ENCODE measurements at places on chromosomes 2 and 18.

GRCh38 chr2:217035967-217036366 lies 176.1 kb upstream of the TNP1 start:
- no peak for DNase-seq

DNA sequence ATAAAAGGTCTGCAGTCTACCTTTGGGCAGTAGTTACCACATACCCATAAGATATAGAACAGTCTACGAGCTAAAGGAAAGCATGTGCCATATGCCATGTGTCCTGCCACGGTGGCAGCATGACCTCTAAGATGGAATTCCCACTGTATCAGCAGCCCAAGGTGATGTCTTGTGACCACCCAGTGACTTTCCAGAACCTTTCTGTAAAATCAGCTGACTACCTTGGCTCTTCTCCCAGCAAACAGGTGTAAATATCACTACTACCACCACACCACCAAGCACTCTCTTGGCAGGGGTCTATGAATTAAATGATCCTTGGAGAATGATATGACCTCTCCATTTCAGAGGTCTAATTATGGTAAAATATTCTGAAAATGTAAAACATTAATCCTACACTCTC lies 99.6 kb downstream of the METTL8 start:
- DNase-seq: no peak

- DNase-seq: no peak
Measured at GRCh38 chr2:16303761-16304160, 361.9 kb downstream of the CYRIA start.

DNA sequence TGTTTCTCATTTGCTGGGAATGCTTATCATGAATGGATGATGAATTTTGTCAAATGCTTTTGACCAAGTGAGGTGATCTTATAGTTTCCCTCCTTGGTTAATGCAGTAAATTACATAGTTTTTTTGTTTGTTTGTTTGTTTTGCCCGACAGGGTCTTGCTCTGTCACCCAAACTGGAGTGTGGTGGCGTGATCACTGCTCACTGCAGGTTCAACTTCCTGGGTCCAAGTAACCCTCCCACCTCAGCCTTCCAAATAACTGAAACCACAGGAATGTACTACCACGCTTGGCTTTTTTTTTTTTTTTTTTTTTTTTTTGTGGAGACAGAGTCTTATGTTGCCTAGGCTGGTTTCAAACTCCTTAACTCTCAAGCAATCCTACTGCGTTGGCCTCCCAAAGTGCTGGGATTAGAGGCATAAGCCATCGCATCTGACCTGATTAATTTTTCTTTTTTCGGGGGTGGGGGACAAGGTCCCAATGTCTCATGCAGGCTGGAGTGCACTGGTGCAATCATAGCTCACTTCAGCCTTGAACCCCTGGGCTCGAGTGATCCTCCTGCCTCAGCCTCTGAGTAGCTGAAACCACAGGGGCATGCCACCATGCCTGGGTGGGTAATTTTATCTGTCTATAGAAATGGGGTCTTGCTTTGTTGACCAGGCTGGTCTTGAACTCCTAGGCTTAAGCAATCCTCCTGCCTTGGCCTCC lies 48.6 kb downstream of the SMAD2 start:
- peak; percentile 61 for DNase-seq

- DNase-seq: no peak
Measured at GRCh38 chr18:3209859-3210569, 9.8 kb downstream of the MYOM1 start.

- DNase-seq: no peak
Measured at GRCh38 chr2:235088496-235088921, 136.7 kb downstream of the SH3BP4 start.

DNA sequence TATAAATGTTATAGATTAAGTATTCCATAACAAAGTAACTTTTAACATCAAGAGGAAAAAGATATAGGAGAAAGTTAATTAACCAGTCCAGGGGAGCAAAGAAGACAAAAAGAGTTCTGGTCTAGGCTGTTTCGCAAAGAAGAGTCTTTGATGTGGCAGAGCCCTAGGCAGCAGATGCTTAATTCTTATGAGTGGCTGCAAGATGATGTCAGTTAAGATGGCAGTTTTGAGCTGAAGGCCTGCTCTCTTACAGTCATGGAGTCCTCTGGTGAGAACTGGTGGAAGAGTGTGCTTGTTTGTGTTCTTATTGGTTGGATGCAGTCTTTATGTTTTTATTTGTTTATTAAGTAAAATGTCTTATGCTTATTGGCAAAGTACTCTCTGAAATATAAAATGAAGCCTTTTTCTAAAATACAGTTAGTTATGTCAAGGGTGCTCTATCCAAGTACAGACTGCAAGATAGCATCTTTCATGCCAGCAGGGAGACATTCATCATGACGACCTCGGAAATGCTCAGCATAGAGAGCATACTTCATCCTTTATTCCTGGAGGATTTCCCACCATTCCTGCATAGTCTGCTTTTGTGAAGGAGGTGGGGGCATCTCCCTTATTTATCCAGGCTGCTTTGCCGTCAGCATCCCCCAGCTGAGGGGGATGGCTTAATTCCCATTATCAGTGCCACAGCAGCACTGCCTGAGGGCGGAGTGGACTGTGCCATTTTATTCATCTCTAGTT lies 38.9 kb upstream of the SERPINE2 start:
- DNase-seq: no peak

- DNase-seq: peak; percentile 42
Measured at GRCh38 chr2:41847744-41848441, 199.9 kb upstream of the PKDCC start.

GRCh38 chr2:223697892-223698645 lies 95.9 kb upstream of the SCG2 start:
- peak; percentile 41 for DNase-seq

GRCh38 chr18:54775686-54776085 lies 52.6 kb upstream of the RAB27B start:
- peak; percentile 85 for DNase-seq

DNA sequence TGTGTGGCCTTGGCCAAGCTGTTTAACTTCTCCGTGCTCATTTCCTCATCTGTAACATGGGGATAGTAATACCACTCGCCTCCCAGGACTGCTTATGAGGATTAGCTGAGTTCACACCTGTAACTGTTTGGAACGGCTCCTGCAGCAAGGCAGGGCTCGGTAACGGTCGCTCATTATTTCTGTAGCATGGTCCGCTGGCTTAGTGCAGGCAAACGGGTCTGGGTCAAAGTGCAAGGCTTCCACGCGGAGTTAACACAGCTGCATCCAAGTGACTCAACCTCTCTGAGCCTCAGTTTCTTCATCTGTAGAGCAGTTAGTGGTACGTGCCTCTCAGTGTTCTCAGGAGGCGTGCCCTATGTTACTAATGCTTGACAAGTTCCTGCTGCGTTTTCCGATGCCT lies 94.3 kb upstream of the YWHAQ start:
- DNase-seq: no peak

DNA sequence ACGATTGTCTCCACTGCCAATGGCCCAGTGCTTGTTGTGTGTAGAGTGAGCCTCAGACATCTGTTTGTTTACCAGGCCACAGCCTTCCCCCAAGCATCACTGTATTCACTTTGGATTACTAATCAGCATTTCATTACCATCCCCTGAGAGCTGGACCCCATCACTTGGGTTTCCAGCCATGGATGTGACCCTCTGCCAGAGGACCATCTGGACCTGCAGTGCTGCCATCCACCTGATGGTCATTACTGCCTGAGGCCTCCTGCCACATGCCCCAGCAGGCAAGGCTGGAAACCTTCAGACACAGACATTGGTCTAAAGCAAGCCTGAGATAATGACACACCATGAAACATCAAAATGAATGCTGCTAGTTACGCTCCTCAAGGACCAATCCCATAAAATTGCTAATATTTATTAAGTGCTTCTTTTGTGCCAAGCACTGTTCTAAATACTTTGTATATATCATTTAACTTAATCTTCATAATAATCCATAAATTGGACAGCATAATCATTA lies 2096.3 kb upstream of the CELF4 start:
- DNase-seq: no peak

DNA sequence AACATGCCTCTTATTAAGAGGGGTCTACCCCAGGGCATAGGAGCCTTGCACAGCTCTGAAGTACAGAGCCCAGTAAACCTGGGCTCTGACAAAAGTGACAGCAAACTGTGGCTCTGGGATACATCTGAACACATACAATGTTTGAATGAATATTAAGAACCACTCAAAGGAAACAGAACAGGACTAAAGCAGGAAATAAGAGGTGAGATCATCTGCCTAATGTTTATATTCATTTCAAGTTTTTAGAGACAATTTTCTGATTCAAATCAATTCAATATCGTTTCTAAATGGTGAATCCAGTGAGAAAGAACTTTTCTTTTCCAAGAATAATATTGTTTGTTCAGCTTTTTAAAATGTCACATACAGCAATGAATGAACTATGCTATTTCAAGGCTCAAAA lies 136.7 kb upstream of the CAVIN2 start:
- no peak for DNase-seq

DNA sequence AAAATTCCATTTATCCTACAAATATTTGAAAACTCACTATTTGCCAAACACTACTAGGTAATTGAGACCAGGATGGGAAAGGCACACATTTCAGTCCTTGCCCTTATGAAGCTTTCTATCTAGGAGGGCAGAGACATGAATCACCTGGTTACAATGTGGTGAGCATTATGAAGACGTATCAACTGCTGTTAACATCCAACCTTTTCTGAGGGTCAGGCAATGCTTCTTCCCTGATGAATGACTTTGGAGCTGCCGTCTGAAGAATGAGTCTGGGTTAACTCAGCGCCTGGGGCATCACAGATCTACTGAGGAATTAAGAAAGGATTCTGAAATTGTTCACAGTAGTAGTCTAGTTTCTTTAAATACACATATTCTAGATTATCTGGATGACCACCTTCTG lies 62.1 kb upstream of the NOSTRIN start:
- peak; percentile 10 for DNase-seq

GRCh38 chr2:50401772-50402653 lies 629.9 kb downstream of the NRXN1 start:
- DNase-seq: peak; percentile 52
